CD4-positive, alpha-beta T cell (primary cell): ENCODE measurements at places on chromosomes 11 and 22.

GRCh38 chr22:22614065-22614464, 30.3 kb upstream of the GGTLC2 start:
- H3K4me3 ChIP-seq, result no peak overlapping the region
- no peaks in the 10 kb centered on the region for H3K27me3 ChIP-seq
- no peaks in the 10 kb centered on the region for H3K36me3 ChIP-seq
- no peaks in the 10 kb centered on the region for H3K4me1 ChIP-seq

DNA sequence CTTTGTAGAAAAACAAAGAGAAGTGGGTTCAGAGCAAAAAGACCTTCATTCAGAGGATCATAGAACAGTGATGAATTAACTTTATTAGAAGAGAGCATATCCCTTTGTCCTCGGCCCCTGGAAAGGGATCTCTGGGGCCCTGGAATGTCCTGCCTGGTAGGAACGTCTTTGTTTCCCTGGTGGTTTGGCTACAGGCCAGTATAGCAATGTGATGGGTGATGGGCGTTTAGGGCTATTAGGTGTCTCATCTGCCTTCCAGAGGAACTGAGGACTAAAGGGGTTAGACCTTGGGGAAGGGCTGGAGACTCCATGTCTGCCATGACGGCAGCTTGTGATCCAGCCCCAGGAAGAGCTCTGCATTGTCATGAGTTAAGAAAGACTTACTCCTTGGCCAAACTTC, 9.1 kb downstream of the APOL4 start:
- peaks cover 8% of the 10 kb centered on the region for H3K4me1 ChIP-seq
- no peak overlapping the region for H3K27ac ChIP-seq
- no peak for DNase-seq
- H3K27me3 ChIP-seq, result peaks cover 2% of the 10 kb centered on the region

DNA sequence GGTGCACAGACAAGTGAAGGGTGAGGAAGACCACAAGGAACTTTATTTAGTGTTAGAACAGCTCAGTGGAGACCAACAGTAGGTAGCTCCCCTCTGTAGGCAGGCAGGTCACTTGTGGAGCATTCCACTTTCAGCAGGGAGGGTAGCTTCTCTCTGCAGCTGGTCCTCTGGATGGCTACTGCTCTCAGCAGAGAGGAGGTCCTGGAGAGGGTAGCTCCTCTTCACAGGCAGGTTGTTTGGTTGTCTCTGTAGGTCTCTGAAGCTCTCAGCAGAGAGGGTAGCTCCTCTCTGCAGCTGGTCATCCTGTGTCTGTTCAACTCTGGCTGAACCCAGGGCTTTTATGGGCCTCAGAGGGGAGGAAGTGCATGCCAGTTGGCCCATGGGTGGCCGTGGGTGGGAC, 6.5 kb upstream of the OOSP1 start:
- H3K4me3 ChIP-seq, result no peak overlapping the region
- no peak for DNase-seq
- H3K4me1 ChIP-seq, result no peaks in the 10 kb centered on the region
- H3K36me3 ChIP-seq, result no peaks in the 10 kb centered on the region
- H3K27me3 ChIP-seq, result no peaks in the 10 kb centered on the region
- no peak overlapping the region for H3K27ac ChIP-seq

- H3K4me3 ChIP-seq, result peak overlapping the region; percentile 7
- H3K36me3 ChIP-seq, result peaks cover 2% of the 10 kb centered on the region
- no peak for DNase-seq
- H3K27me3 ChIP-seq, result no peaks in the 10 kb centered on the region
- H3K27ac ChIP-seq, result peak overlapping the region; percentile 59
These were observed 26.4 kb upstream of the CD5 start for GRCh38 chr11:61075891-61076290.

DNA sequence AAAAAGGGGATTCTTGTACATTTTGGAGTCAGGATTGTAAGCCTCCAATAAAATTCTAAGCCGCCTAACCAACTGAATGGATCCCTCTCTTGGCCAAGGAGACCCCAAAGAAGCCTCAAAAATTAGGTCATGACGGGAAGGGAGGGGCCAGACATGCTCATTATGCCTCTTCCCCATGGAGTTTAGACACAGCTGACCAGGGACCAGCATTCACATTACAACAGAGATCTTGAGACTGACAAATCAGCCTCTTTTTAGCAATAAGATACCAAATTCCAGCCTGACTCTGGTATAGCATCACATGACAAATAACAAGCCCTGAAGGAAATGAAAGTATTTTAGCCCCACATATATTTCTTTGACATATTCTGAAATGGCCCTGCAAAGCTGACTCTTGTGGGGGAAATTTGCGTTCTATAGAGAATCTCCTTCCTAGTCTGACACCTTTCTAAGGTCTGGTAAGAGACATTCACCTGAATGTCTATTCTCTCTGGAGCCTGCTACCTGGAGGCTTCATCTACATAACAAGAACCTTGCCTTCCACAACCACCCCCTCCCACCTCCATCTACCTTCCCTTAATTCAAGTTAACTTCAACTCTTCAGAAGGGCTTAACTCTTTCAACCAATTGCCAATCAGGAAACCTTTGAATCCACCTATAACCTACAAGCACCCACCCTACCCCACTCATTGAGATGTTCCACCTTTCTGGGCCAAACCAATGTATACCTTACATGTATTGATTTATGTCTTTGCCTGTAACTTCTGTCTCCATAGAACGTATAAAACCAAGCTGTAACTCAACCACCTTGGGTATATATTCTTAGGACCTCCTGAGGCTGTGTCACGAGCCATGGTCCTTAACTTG, 10.3 kb downstream of the GAL start:
- H3K27me3 ChIP-seq, result peaks cover 8% of the 10 kb centered on the region
- no peaks in the 10 kb centered on the region for H3K36me3 ChIP-seq
- no peak overlapping the region for H3K4me3 ChIP-seq
- no peak for DNase-seq
- H3K27ac ChIP-seq, result no peak overlapping the region
- peaks cover 15% of the 10 kb centered on the region for H3K4me1 ChIP-seq

GRCh38 chr11:35313066-35313759, 106.1 kb downstream of the SLC1A2 start:
- H3K4me3 ChIP-seq, result no peak overlapping the region
- H3K27ac ChIP-seq, result no peak overlapping the region
- no peak for DNase-seq
- peaks cover 18% of the 10 kb centered on the region for H3K4me1 ChIP-seq

DNA sequence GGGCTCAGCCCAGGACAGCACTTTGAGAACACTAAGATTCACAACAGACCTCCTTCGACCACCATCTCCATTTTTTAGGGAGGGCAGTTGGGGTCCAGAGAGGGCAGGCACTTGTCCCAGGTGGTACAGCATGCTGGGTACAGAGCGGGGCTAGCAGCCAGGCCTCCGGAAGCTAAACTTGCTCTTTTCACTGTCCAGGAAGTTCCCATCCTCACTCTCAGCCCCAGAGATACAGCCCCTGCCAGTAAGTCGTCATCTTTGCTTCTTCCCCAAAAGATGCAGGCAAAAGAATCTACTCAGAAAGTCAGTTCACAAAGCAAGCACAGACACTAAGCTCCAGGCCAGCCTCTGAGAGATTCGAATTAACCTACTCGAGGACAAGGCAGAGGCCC, 6.7 kb upstream of the RAB3IL1 start:
- no peak for DNase-seq
- no peak overlapping the region for H3K4me3 ChIP-seq
- no peak overlapping the region for H3K27ac ChIP-seq
- H3K27me3 ChIP-seq, result peaks cover 15% of the 10 kb centered on the region

GRCh38 chr11:130726234-130727037, 189.8 kb downstream of the SNX19 start:
- no peak for DNase-seq
- H3K4me1 ChIP-seq, result no peaks in the 10 kb centered on the region
- no peaks in the 10 kb centered on the region for H3K36me3 ChIP-seq
- peaks cover 2% of the 10 kb centered on the region for H3K27me3 ChIP-seq

- H3K27me3 ChIP-seq, result no peaks in the 10 kb centered on the region
- no peak for DNase-seq
- H3K36me3 ChIP-seq, result no peaks in the 10 kb centered on the region
- H3K4me3 ChIP-seq, result no peak overlapping the region
- no peaks in the 10 kb centered on the region for H3K4me1 ChIP-seq
These were observed 16.3 kb upstream of the PANX1 start for GRCh38 chr11:94112206-94112953.

DNA sequence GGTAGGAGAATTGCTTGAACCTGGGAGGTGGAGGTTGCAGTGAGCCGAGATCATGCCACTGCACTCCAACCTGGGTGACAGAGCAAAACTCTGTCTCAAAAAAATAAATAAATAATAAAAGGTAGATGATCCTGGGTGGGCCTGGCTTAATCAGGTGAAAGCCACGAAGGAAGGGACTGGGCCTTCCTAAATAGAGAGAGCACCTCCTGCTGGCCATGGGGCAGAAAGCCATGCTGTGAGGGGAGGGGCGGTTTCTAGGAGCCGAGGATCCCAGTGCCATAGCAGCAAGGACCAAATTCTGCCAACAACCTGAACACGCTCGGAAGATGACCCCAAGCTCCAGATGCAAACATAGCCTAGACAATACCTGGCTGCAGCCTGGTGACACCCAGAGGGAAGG, 24.5 kb upstream of the DGKZ start:
- H3K27me3 ChIP-seq, result no peaks in the 10 kb centered on the region
- H3K27ac ChIP-seq, result no peak overlapping the region
- DNase-seq, result no peak
- no peak overlapping the region for H3K4me3 ChIP-seq
- H3K36me3 ChIP-seq, result no peaks in the 10 kb centered on the region

GRCh38 chr11:8789864-8790263, 107.3 kb downstream of the RPL27A start:
- DNase-seq, result no peak
- H3K4me3 ChIP-seq, result no peak overlapping the region
- H3K36me3 ChIP-seq, result no peaks in the 10 kb centered on the region
- H3K4me1 ChIP-seq, result no peaks in the 10 kb centered on the region

GRCh38 chr11:126172596-126173038, 38.8 kb downstream of the RPUSD4 start:
- no peaks in the 10 kb centered on the region for H3K27me3 ChIP-seq
- DNase-seq, result no peak
- no peaks in the 10 kb centered on the region for H3K4me1 ChIP-seq
- H3K4me3 ChIP-seq, result no peak overlapping the region
- no peak overlapping the region for H3K27ac ChIP-seq

- no peak overlapping the region for H3K27ac ChIP-seq
- no peaks in the 10 kb centered on the region for H3K27me3 ChIP-seq
- DNase-seq, result no peak
These were observed 879.3 kb downstream of the DLG2 start for GRCh38 chr11:84747871-84748270.

- no peaks in the 10 kb centered on the region for H3K36me3 ChIP-seq
- no peak for DNase-seq
- no peaks in the 10 kb centered on the region for H3K27me3 ChIP-seq
- no peak overlapping the region for H3K4me3 ChIP-seq
- H3K4me1 ChIP-seq, result peaks cover 24% of the 10 kb centered on the region
- no peak overlapping the region for H3K27ac ChIP-seq
These were observed 12.9 kb downstream of the MICAL2 start for GRCh38 chr11:12123273-12123672.

DNA sequence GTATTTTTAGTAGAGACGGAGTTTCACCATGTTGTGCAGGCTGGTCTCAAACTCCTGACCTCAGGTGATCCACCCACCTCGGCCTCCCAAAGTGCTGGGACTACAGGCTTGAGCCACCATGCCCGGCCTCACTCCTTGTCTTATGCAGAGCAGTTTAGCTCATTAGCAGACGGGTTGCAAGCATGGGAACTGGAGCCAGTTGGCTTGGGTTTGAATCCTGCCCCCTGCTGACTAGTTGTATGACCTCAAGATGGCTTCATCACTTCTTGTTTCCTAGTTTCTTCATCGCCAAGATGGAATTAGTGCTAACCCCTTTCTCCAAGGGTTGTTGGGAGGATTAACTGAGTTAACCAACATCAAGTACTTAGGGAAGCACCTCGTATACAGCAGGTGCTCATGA, 23.4 kb upstream of the RASD2 start:
- no peak overlapping the region for H3K4me3 ChIP-seq
- no peak for DNase-seq
- no peak overlapping the region for H3K27ac ChIP-seq
- no peaks in the 10 kb centered on the region for H3K4me1 ChIP-seq

DNA sequence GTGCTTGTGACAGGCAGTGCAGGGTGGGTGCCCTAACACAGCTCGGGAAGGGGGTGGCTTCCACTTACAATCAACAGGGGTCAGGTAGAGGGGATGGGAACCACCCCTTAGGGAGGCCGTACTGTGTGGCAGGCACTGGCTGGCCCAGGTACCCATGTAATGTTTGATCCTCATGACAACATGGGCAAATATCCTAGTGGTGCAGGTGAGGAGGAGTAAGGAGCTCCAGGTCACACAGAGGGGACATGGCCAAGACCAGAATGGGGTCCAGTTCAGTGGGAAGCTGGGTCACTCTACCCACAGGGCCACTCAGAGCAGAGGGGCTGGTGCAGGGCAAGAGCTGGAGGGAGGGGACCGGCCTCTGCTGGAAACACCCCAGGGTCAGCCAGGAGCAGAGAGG, 3.1 kb downstream of the APOL4 start:
- no peak overlapping the region for H3K27ac ChIP-seq
- peaks cover 9% of the 10 kb centered on the region for H3K4me1 ChIP-seq
- H3K27me3 ChIP-seq, result no peaks in the 10 kb centered on the region
- no peak for DNase-seq

GRCh38 chr11:93051186-93051585, 81.7 kb downstream of the MTNR1B start:
- no peak overlapping the region for H3K27ac ChIP-seq
- DNase-seq, result no peak
- no peaks in the 10 kb centered on the region for H3K4me1 ChIP-seq
- no peaks in the 10 kb centered on the region for H3K27me3 ChIP-seq
- H3K4me3 ChIP-seq, result no peak overlapping the region

GRCh38 chr11:7278314-7278917, 26.7 kb downstream of the SYT9 start:
- H3K4me3 ChIP-seq, result no peak overlapping the region
- no peaks in the 10 kb centered on the region for H3K27me3 ChIP-seq
- H3K4me1 ChIP-seq, result no peaks in the 10 kb centered on the region
- no peak overlapping the region for H3K27ac ChIP-seq
- DNase-seq, result no peak

GRCh38 chr11:114610984-114611944, 15.7 kb upstream of the NXPE4 start:
- H3K27ac ChIP-seq, result no peak overlapping the region
- DNase-seq, result no peak
- no peaks in the 10 kb centered on the region for H3K4me1 ChIP-seq
- H3K27me3 ChIP-seq, result no peaks in the 10 kb centered on the region

DNA sequence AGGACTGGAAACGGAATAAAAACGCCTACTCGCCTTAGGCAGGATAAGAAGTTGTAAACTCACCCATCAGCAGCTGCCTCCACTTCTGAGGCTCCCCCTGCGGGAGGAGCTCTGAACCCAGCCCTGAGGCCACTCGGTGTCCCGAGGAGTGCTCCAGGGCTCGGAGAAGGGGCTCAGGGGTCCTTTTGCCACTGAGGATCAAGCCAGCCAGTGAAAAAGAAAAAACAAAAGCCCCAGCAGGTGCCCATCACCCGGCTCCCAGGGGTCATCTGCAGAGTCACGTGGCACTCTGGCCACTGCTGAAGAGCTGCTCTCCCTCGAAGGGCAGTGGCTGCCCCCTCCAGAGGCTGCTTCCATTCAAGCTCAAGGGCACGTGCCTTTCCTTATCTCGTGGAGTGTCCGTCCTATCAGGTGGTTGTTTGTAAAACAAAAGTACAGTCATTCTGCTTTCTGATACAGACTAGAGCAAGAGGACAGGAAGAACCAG, 29.0 kb downstream of the NUP50 start:
- DNase-seq, result no peak
- peaks cover 23% of the 10 kb centered on the region for H3K36me3 ChIP-seq
- H3K4me1 ChIP-seq, result no peaks in the 10 kb centered on the region

GRCh38 chr11:69396051-69396947, 85.2 kb upstream of the LINC01488 start:
- no peak for DNase-seq
- no peaks in the 10 kb centered on the region for H3K4me1 ChIP-seq
- no peaks in the 10 kb centered on the region for H3K27me3 ChIP-seq
- H3K36me3 ChIP-seq, result no peaks in the 10 kb centered on the region
- H3K4me3 ChIP-seq, result no peak overlapping the region
- no peak overlapping the region for H3K27ac ChIP-seq
